T-helper 22 cell (primary cell): ENCODE measurements at places on chromosomes 1 and 21.

DNA sequence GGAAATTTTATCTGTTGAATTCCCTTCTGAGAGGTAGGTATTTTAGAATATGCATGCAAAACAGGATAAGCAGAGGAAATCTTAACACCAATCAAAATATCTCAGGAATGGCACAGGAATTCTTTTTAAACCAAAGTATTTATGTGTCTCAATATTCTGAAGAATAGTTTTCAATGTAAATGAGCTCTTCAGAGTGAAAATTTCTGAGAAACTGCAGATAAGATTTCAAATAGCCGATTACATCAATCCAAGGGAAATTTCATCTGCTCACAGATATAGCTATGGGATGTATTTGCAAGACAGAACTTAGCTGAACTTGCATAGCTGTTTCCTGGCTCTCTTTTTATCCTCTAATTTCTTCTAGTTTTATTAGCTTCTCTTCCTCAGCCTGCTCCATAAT is 209.5 kb downstream of the GRIK1 start:
- DNase-seq, result no peak

- no peak for DNase-seq
Observed at GRCh38 chr1:42720868-42721267, 19.2 kb downstream of the CLDN19 start.

- no peak for DNase-seq
Observed at GRCh38 chr1:246491551-246492053, 15.5 kb downstream of the SMYD3 start.

GRCh38 chr21:39955326-39955725 is 88.1 kb downstream of the PCP4 start:
- DNase-seq, result no peak

GRCh38 chr1:115314765-115315164 is 23.3 kb downstream of the NGF start:
- no peak for DNase-seq
